NCI-H1436 (cell line): ENCODE measurements at places on chromosomes 3 and 15.

DNA sequence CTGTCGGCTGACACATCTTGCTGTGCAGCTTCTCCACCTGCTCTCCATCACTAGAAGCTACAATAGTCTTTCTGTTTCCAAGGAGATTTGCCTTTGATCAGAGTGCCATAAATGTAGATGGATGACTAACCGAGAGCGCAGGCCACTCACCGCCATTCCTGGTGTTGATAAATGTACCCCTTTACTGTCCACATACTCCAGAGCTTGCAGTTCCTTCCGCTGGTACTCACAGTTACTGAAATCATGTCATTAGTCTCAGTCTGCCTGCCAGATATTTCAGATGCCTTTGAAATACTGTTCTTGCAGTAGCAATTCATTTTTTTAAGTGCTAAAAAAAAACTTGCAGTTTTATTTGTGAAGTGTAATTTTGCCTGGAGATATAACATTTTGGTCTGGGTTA lies 72.3 kb downstream of the BLM start:
- DNase-seq, result no peak

GRCh38 chr15:64558460-64559179 lies 98.2 kb downstream of the ZNF609 start:
- no peak for DNase-seq

- DNase-seq, result no peak
Measured at GRCh38 chr3:9750556-9751411, 1.0 kb downstream of the OGG1 start.

GRCh38 chr3:87082796-87083440 lies 92.0 kb upstream of the VGLL3 start:
- peak; percentile 0 for DNase-seq

DNA sequence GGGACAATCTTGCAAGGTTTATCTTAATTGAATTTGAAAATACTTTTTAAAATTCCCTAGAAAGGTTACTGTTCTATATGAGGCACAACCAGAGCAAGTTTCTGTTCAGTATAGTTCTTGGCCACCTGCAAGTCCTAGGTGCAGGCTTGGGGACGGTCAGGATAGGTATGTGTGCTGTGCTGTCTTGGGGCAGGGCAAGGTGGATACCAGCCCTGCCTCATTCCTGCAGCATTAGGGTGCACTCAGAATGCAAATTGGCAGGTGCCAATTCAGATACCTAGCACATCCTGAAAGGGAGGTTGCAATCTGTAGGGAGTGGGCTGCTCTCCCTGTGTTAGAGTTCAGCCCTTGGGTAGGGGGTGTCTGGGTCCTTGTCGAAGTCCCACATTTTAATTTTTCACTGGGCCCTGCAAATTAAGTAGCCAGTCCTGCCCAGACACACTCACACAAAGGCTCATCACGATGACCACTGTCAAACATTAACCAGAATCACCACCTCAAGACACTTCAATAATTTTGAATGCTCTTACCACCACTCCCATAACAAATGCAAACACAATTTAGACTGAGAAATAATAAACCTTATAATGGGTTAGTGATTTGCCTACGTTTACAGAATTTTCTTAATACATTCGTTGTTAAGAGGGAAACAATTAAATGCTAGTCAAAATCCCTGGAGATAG lies 838.0 kb upstream of the NR2F2 start:
- DNase-seq, result no peak

DNA sequence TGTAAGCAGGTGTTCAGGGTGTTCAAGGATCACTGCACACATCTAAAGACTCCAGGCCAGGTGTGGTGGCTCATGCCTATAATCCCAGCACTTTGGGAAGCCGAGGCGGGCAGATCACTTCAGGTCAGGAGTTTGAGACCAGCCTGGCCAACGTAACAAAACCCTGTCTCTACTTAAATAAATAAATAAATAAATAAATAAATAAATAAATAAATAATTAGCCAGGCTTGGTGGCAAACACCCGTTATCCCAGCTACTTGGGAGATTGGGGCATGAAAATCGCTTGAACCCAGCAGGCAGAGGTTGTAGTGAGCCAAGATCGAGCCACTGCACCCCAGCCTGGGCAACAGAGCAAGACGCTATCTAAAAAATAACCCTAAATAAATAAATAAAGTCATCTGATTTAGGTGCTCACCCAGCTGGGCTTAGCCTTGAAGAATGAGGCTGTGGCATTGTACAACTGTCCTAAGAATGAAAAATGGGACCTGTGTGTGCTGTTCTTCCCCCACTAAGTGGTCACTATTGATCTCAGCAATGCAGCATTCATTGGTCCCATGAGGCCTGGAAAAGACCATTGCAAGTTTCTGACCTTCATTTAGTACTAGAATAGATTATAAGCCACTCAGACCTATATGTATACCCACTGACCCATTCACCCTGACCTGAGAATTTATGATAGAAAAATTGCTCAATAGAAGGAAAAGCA lies 82.8 kb upstream of the ABHD17C start:
- DNase-seq, result no peak

DNA sequence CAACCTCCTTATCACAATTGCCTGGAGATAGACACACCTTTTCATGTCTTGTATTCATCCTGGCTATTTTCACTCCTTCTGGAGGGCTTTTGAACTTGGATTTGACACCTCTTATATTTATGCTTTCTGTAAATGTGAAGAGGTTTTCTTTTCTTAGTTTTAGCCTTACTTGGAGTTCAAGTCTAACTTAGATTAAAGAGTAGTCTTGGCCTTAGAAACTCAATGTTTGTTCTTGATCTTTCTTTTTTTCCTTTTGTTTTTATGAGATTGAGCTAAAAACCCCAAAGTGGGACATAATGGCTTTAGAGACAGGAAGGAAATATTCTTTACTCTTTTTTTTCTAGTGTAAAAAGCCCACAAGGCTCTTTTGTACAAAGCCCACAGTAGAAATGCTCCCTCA lies 1054.9 kb downstream of the ROBO1 start:
- no peak for DNase-seq

DNA sequence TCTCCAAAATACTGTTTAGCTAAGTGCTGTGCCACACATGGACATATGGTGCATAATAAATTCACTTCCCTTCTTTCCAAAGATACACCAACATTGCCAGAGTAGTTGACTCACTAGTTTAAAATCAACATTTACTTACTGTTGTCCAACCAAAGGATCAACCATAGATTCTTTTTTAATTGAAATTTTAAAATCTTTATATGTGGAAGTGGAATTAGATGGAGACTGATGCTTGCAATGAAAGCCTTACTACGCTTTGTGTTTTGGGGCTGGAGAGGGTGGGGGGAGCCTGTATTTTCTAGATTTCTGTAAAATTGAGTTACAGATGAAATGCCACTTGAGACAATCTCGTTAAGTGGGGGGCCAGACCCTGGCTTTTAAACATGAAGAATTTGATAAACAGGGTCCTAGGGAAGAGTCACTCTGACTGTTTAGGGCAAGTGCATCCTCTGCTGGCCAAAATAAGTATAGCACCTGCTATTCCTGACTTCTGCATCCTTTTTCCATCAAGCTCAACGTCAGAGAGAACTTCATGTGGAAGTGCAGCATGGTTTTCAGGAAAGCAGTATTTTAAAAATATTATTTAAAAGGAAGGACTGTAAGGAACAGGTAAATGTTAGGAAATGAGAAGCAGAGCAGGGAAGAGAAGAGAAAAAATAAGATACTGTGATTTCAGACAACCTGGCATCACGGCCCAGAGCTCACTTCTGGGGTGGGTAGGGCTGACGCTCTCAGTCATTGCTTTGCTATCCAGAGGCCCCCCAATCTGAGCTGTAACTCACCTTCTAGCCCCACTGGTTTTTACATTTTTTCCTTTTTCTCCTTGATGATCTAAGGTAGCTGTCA lies 76.7 kb downstream of the BOC start:
- DNase-seq, result peak; percentile 65

- no peak for DNase-seq
Measured at GRCh38 chr3:179702271-179702947, 49.6 kb downstream of the USP13 start.

DNA sequence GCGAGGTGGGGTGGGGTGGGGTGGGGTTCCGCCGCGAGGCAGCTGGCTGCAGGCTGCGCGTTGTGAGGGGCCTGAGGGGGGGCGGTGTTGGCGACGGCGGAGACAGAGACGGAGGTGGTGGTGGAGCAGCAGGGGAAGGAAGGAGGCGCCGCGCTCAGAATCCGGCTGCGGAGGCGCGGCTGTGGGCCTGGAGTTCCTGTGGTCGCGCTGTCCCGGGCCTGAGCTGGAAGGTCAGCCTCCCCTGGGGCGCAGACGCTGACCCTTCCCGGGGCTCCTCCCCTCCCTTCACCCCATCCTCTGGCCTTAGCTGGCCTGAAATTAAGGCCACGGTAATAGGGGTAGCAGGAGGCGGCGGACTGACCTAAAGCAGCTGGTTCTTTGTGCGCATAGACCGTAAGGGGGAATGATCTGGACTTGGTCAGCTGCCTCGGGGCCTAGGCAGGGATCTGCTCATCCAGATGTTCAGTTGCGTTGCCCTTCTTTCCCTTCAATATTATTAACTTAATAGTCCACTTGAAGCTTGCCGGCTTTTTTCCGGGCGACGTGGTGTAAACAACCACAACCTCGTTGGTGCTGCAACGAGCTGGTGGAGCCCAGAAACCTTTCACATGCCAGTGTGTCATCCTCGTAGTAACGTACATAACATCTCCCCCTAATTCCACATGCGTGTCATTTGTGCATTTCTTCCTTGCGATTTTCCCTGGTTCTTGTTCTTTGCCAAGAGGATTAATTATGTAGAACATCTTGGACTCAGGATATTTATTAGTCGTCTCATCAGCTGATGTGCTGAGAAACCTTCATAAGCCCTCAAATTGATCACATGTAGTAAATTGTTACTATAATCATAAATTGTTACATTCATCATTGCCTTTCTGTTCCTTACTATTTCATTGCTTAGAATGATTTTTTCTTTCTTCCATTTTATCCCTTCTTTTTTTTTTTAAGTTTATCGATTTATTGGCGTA lies 626 bp downstream of the SEC62 start:
- peak; percentile 10 for DNase-seq

GRCh38 chr3:18423401-18424212 lies 1.5 kb downstream of the SATB1 start:
- DNase-seq, result no peak

DNA sequence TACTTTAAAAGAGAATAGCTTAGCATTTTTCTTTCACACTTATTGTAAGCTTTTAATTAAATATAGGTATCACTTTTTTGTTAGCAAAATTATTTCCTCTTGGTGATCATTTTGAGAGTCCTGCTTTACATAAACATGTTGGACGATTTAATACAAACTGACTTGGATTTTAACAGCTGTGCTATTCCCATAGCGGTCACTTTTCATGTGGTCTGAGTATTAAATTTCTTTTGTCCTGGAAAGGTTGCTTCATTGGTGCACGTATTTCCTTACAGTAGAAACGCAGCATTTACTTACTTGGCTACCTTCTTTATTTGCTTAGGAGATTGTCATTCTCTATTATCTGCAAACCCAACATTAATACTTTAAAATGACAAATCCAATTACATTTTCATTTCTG lies 109.4 kb downstream of the ATG7 start:
- DNase-seq, result no peak

- no peak for DNase-seq
Measured at GRCh38 chr3:133038731-133039375, 662 bp downstream of the TMEM108 start.
